ENCODE measurements at places on chromosomes 2 and 18.
A peak's percentile ranks its signal among the peaks of the same experiment; 100 is the strongest.

GRCh38 chr2:75787532-75788132 lies 76.9 kb upstream of the GCFC2 start:
- no peak for DNase-seq

DNA sequence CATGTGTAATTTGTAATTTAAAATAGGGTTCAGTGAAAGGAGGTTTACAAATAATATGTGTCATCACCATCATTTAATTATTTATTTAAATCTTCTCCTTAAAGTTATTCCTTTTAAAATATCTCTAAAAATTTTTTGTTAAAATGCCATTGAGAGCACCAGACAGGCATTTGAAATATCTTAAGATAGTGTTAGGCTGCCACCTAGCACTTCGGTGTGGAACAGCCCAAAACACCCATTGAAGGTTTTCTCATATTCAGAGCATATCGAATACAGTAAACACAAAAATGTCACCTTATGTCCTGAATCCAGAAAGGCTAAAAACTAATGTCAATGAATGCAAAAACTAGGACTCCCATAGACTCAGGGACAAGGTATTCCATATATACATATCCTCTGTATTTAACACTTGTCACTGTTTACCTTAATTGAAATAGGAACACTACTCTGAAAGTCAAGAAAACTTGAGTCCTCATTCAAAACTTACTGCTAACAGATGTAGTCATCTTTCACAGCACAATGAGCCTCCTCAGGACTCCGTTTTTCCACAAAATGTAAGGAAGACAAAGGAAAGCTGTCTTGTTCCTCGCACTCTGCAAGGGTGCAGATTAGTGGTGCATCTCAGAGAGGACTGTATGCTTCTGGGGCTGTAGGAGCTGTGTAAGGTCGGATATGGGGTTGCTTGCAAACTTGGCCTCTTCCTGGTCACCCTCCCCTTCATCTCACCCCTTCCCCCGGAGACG lies 329.5 kb downstream of the PAX3 start:
- DNase-seq = peak; percentile 40

DNA sequence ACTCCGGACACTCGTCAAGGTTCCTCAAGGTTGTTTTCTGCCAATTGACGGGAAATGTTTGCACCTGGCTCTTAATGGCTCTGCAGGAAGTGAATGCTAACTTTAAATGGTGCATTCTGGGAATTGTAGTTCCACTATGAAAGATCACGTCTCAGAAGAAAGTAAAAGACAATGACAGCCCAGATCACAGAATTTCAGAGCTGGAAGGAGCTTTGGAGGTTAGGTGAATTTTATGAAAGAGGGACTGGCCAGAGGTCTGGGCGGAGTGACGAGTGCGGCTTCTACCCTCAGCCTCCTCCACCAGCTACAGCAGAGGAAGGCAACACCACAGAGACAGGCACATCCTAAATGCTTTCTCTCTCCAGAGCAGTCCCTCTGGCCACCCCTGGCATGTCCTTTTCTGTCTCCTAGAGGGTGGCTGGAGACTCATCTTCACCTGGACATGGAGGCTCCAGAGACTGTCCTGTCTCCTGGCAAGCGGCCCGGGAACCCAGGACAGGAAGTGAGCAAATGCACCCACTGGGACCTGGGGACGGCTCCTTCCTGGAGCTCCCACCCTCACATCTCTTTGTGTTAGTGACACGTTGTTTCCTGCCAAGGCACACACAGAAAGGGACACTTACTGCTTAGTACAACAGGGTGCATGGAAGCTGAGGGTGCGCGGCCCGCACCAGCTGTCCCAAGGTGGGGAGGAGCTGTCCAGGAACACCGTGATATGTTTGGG lies 19.4 kb downstream of the THAP4 start:
- DNase-seq = no peak

- no peak for DNase-seq
Measured at GRCh38 chr2:180240774-180241173, 233.7 kb upstream of the CWC22 start.

DNA sequence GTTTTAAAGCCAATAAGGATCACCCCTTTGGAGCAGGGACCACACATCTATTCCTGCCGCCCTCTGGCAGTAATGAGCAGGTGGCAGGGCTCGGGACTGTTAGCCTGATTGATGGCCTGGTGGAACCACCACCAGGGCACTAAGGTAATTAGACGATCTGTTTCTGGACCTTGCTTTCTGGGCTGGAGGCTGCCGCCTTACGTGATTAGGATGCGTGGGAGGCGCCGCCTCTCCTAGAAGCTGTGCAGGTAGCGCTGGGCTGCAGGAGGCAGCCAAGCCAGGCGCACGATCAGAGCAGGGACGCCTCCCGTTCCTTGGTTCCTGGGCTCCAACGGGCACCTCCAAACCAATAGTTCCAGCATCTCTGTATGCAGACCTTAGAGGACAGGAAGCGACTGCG lies 242.6 kb upstream of the RAB12 start:
- DNase-seq = no peak

- no peak for DNase-seq
Measured at GRCh38 chr2:235917506-235917905, 250.7 kb downstream of the GBX2 start.

GRCh38 chr2:143251681-143252080 lies 122.5 kb downstream of the ARHGAP15 start:
- no peak for DNase-seq

GRCh38 chr2:226794196-226794661 lies 5.4 kb downstream of the IRS1 start:
- DNase-seq = no peak
